ENCODE measurements at places on chromosomes 11 and 22. TPM values are rescaled to one million over a fixed set of nuclear protein-coding genes. Genes with fewer than 3 reads are reported as not detected.

GRCh38 chr22:24471570-24471969, 23.6 kb upstream of the UPB1 start:
- peak; percentile 96 for DNase-seq

GRCh38 chr22:20204806-20205205, 54.0 kb upstream of the CCDC188 start:
- DNase-seq: no peak

FAM227A gene
- 3.4 TPM for total RNA-seq

GRCh38 chr11:64396079-64396591, 37.2 kb downstream of the RPS6KA4 start:
- no peak for DNase-seq

DNA sequence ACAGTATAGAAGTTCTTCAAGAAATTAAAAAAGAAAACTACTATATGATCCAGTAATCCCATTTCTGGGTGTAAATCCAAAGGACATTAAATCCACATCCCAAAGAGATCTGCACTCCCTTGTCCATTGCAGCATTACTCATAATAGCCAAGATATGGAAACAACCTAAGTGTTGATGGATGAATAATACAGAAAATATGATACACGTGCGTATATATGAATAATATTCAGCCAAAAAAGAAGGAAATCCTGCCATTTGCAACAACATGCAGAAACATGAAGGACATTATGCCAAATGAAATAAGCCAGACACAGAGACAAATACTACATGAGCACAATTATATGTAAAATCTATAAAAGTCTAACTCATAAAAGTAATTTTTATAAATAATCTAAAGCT, 306.3 kb upstream of the ANO3 start:
- no peak for DNase-seq

MUC5B gene
- total RNA-seq: not detected

DNA sequence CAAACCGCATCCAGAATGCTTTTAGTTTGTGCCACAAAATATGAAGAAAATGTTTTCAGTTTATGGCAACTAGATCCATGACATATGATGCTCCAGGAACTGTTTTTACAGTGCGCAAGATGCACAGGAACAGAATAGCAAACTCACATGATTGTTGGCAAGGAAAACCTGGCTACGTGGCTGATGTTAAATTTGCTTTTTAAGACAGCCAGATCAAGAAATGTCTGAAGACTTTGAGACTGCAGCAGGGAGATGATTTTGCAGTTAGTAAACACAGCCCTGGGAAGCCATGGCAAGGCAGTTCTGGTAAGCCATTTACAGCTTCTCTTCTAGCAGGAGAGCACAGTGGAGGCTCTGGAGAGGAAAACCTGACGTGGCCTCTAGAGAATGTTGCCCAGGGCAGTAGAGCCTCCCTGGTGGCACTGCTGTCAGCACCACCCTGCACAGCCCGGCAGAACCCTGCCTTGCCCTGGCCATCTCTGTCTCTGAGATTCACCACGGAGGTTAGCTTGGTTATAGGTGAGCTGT, 69.8 kb upstream of the TNRC6B start:
- no peak for DNase-seq

SCUBE1 gene
- total RNA-seq: 0.07 TPM

GRCh38 chr11:100068116-100068515, 619.0 kb upstream of the ARHGAP42 start:
- DNase-seq: no peak

DNA sequence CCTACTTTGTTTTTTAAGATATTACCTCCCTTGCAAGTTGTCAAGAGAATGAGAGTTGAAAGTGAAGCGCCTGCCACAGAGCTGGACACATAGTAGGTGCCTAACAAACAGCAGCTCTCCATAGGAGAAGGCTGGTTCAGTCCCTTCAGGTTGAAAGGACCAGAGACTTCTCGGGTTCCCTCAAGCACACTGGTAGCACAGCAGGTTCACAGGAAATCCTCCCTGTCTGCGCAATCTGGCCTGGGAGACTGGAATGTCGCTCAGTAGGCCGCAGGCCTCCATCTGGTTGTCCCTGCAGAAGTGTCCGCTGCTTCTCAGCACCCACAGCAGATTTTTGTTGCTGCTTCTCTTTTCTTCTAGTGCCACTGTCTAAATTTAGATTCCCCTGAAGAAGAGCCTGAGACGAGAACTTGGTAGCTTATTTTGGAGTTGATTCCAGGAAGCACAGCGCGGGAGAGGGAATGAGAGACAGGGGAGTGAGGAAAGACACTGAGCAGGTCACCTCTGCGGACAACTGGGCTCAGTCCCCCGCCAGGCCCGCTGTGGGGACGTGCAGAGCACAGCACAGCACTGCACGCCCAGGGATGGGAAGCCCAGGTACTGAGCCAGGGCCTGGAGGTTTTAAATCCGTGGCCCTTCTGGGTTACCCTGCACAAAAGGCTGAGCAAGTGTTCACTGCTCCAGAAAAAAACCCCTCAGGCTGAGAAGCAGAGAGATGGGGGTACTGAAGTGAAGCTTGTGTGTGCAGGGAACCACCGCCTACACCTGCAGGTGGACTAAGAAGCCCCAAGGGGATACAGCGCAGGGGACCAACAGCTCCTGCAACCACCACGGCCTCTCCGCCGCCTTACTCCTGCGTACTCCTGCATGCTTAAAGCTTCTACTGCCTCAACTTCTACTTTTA, 31.6 kb downstream of the RBX1 start:
- no peak for DNase-seq

OR5B21 gene
- total RNA-seq: not detected

DNA sequence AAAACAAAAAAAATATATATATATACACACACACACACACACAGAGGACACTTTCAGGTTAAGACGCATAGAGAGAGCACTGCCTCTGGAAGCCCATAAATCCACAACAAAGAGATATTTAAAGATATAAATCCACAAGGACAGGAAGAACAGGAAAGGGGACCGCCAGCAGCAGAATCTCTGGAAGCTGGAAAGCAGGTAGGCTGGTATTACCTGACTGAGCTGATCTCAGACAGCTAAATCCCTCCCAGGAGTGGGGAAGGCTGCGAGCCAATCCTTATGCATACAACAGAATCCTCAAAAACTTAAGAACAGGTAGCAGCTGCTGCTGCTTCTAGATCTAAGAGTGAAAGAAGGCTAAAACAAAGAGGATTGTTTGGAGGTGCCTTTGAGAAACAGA, 1.8 kb upstream of the MCAT start:
- no peak for DNase-seq

DNA sequence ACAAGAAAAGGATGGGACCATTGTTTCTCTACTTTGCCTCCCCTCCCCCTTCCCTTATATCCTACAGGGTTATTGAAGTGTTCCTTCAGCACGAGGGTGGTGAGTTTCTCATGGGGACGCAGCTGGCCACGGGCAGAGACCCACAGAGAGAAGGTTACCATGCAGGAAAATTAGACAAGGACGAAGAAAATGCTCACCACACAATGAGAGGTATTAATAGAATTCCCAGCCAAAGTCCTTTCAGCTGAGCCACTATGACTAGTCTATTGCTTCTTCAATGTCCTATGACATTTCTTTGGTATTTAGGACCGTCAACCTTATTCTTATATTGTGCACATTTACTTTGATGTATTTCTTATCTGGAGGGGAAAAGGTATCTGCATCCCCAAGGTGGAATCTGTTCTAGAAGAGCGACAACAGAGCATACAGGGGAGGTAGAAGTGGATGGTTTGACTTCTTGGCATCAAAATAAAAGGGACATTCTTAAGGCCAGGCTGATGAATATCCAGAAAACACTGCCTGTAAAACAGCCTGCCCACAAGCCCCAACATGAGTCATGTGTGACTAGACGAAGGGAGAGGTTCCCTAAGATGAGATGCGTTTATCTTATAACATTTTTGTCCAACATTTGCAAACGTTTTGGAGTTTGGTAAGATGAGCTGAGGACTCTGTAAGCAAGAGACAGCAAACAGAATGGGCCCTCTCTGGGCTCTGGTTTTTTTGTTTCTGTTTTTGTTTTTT, 209.8 kb upstream of the NARS2 start:
- DNase-seq: peak; percentile 80

CD44 gene
- total RNA-seq: 148 TPM

- DNase-seq: peak; percentile 71
Measured at GRCh38 chr11:12087075-12088004, 23.1 kb upstream of the MICAL2 start.

LGALS12 gene
- total RNA-seq: not detected

IL10RA gene
- total RNA-seq: 0.12 TPM

DNA sequence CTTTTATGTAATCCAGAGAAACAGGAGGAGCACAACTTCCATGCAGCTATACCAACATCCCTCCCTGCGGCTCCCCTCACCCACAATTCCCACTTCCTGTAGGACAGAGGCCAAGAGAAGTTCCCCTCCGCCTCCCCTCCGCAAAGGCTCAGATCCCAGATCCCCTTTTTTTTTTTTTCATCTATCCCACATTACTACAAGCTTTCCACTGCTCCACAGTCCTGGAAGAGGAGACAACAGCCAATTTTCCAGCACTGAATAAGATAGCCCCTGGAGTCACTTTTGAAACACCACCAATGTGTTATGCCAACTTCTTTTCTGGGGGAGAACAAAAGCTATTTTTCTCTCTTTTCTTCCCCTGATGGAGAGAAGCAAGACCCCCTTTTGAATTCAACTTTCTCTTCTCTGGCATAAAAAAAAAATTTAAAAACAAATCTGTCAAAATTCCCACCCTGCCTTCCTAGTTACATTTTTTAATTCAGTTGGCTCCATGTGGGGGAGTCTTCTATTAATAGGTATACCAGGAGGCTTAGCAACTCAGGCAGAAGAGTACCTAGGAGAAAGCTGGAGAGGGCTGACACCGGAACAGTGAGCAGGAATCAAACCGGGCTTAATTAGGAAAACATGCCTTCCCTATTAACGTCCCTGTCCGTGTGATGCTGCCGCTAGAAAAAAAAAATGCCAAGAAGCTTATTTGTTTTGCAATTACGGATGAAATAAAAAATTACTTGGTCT, 543.4 kb downstream of the BUD13 start:
- DNase-seq: no peak

DNA sequence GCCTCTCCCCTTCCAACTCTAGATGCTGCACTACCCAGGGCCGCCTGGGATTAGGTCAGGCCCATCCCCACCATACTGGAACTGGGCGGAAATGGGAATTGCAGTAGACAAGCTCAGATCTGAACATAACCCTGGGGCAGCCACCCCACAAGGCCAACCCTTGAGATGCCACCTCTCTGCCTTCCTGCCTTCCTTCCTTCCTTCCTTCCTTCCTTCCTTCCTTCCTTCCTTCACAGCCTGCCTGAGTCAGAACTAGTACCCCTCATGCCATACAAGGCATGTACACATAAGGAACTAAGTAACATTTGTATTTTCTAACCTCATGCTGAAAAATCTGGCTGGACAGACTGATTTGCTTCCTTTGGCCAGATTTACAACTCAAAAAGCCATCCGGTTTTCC, 28.0 kb downstream of the SHISAL1 start:
- no peak for DNase-seq

DNA sequence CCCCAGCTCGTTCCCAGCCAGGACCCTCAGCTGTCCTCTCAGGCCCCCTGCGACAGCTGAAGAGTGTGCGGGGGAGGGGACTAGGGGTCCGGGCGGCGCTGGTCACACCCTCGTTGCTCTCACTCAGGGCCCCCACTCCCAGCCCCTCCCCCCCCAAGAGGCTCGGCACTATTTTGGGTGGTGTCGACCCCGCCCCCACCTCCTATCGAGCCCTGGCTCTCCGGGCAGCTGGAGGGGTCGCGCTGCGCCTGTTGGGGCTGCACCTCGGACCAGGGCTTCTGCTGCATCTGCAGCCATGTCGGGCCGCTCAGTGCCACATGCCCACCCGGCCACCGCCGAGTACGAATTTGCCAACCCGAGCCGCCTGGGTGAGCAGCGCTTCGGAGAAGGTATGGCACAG, at the start of gene HSPB2:
TSS of gene HSPB2 (plus strand) at position 200 of the 400 bp plus-strand sequence. CDS start at position 296, 96 bp downstream.
- no peak for DNase-seq

DNA sequence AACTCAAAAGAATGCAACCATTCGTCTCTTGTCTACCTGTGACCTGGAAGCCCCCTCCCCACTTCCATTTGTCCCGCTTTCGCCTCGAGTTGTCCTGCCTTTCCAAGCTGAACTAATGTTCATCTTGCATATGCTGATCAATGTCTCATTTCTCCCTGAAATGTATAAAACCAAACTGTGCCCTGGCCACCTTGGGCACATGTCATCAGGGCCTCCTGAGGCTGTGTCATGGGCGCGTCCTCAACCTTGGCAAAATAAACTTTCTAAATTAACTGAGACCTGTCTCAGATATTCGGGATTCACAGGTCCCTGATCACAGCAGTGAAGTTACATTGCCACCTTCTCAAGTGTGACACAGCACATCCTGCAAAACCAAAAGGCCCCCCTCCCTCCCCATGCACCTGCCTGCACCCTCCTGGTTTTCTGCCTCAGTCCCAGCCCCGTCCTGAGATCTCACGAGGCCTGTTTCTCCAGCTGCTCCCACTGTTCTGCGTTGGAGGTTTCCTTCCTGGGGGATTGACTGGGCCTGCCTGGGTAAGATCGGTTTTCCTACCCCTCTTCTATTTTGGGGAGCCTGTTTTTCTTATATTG, 1328.7 kb downstream of the TBC1D22A start:
- no peak for DNase-seq

PKNOX2 gene
- 53.4 TPM for total RNA-seq

DNA sequence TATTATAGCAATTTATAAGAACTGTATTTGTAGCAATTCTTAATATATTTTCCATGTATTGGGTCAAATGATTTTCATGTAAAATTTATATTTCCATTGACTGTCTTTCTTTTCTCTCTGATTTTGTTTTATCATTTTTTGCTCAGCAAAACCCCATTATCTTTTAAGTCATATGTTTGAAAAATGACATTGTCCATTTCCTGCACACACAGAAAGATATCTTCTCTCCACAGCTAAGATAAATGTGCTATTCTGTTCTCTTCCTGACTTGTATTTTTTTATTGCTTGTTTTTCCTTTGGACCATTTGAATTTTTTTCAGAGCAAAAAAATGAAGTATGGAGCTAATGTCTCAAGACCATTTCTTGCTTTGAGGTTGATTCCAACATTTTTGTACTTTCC, 6.3 kb upstream of the LRRC55 start:
- no peak for DNase-seq
